ENCODE measurements at places on chromosomes 7 and 10.

GRCh38 chr10:98265403-98266378 is 2.3 kb downstream of the LOXL4 start:
- DNase-seq, result no peak

- DNase-seq, result no peak
Observed at GRCh38 chr10:121236621-121237020, 361.6 kb downstream of the FGFR2 start.

- no peak for DNase-seq
Observed at GRCh38 chr7:35828817-35829216, 28.0 kb downstream of the SEPTIN7 start.

DNA sequence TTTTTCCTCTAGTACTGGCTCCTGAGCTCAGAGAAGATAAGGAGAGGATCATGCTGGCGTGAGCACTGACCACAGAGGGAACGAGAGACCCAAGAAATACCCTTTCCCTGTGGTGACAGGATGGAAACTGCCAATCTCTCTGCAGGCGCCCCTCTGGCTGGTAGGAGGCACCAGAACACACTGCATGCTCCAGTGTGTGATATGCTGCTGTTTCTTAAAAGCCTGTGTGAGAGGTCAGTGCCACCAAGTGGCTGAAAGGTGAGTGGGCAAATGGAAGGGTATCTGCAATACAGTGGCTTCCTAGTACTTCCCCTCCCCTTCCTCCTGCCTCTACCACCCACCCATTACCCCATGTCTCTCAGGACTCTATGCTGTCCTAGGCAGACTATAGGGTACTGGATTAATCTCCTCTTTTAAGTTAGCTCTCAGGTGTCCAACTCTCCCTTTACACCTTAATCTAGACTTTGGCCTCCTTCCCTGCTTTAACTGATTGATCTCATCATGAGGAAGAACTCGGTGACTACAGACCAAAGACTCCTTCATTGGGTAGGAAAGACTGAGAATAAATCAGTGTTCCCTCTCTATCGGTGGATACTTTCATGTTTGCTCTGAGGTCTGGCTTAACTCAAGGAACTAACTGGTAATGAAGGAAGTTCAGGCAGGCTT is 283.6 kb downstream of the ADRA2A start:
- no peak for DNase-seq

DNA sequence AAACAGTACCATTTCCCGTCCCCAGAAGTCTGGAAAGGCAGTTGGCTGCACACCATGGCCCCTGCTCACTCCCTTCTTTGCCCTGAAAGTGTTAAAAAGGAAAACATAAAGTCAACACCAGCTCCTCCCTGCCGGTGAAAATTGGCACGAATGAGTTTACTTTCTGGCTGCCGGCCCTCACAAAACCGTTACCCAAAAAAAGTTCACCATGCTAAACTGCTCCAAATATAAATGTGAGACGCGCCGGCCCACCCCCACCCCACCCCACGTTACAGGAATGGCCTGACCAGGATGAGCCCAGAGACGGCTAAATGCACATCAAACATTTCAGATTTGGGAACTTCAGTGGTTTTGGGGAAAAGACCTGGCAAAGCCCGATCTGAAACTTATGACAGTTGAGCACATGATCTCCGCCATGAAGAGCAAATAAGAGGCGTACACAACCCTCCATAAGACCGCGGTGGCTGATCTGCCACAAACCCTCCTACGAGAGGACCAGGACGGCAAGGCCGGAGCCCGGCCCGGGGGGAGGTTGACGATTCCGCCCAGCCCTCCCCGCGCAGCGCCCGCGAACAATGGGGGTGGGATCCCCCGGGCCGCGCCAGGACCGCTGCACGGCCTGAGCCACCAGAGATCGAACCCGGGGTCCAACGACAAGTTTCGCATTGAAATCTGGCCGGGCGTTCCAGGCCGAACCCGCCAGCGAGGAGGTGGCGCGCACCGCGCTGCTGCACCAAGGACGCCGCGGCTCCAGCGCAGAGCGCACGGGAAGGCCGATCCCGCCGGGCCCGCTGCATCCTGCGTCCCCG is 952 bp downstream of the DIP2C start:
- no peak for DNase-seq

DNA sequence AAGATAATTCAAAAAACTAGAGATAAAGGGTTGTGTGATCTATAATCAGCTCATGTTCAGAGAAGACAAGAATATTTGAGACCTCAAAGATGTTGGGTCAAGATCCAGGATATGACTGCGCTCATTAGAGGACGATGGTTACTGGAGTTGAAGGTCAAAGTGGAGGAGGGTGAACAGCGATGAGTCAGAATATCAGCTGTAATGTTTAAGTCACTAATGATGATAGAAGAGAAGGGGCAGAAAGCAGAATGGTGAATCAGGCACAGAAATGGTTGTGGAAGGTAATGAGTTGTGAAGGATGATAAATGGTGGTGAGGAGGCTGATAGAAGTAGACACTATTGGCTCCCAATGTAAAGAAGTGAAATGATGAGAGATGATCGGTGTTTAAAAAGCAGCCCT is 540.3 kb downstream of the INHBA start:
- no peak for DNase-seq

DNA sequence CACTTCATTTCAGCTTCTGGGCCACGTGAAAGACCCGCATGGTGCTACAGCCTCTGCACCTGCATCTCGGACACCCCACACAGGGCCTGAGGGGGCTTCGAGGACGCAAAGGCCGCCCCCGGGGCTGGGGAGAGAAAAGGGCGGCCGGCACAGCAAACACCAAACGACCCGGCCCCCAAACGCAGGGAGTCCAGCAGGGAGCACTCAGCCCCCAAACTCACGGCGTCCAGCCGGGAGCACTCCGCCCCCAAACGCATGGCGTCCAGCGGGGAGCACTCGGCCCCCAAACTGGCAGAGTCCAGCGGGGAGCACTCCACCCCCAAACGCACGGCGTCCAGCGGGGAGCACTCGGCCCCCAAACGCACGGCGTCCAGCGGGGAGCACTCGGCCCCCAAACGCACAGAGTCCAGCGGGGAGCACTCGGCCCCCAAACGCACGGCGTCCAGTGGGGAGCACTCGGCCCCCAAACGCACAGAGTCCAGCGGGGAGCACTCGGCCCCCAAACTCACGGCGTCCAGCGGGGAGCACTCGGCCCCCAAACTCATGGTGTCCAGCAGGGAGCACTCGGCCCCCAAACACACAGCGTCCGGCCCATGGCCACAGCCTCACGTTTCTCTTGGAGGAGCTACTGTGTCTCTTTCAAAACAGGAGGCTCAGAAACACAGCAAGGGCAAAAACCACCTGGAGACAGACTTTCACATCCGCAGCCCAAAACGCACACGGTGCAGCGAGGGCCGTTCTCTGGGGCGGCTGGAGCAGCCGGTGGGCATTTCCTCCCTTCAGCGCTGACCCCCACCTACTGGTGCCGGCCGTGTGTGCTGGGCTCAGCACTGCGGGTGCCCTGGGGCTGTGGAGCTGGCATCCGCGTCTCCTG is 27.0 kb upstream of the UTF1 start:
- no peak for DNase-seq

- DNase-seq, result no peak
Observed at GRCh38 chr10:49750546-49750945, 11.6 kb downstream of the OGDHL start.

- DNase-seq, result no peak
Observed at GRCh38 chr10:116732573-116732972, 9.8 kb downstream of the HSPA12A start.

DNA sequence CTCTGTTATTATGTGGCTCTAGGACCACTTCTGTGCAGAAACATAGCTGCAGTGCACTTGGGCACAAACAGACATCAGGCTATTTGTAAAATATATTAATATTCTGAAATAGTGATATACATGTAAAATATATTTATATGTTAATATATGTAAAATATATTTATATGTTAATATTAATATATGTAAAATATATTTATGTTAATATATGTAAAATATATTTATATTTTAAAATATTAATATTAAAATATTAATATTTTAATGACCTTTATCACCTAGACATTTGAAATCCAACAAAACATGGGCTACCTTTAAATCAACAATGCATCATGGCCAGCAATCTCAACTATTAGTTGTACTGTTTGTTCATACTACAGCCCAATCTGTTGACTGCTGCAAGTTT is 347.2 kb downstream of the CALN1 start:
- no peak for DNase-seq

DNA sequence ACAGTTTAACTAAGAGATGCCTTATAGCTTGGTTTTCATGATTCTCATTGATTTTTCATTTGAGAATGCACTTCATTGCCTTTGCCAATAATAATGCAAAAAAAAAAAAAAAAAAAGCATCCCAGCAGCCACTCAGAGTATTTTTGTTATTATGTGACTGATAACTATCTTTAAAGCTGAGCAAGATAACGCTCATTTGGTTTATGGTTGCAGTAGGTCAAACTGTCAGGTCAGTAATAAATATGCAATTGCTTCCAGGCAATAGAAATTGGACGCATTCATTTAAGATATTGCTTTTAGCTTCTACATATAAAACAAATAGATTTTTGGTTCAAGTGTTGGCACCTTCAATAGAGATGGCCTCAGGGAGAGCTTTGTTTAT is 215.1 kb downstream of the PRPF18 start:
- no peak for DNase-seq

- DNase-seq, result no peak
Observed at GRCh38 chr7:74587435-74588126, 69.9 kb upstream of the GTF2I start.

DNA sequence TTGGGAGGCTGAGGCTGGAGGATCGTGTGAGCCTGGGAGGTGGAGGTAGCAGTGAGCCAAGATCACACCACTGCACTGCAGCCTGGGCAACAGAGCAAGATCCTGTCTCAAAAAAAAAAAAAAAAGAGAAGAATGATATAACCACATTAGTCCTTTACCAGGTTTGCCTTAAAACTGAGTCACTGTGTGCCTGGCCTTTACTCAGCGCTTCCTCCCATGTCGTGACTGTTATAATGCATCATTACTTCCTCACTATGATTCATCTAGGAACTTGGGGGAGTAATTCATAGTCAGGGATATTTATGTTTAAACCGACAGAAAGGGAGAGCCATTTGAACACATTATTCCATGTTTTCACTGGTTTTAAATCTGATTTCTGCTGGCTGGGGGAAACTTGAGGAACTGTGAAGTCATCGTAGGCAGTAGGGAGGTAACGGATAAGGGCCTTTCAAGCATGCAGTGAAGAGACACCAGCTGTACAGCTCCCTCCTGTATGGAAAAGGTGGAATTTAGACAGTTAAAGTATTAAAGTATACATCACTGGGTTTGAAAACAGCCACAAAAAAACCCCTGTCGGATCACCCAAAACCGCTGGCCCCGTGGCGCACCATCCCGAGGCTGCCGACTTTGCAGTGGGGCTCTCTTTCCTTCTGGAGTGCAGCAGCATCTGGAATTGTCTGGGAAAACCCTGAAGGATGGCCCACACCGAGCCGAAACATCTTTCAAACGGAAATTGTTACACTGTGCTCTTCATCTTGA is 119.8 kb downstream of the NKX6-2 start:
- DNase-seq, result no peak
